ENCODE measurements at places on chromosomes 2 and 18.

DNA sequence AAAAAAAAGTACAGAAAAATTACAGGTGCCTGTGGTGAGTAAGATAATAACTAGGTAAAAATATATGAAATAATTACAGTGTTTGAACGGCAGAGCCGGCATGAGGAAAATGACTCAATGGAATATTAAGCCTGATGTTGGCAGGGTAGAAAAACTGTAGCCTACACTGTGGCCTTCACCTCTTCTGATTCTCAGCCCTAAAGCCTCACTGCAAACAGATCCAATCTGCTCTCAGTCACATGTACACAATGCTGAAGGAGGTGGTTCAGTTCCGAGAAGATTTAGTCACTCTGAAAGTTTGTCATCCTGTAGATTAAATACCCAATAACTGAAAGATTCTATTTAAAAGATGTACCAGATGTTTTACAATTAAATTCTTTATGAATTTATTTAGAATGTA lies 66.9 kb upstream of the MAP3K20 start:
- no peak for DNase-seq

DNA sequence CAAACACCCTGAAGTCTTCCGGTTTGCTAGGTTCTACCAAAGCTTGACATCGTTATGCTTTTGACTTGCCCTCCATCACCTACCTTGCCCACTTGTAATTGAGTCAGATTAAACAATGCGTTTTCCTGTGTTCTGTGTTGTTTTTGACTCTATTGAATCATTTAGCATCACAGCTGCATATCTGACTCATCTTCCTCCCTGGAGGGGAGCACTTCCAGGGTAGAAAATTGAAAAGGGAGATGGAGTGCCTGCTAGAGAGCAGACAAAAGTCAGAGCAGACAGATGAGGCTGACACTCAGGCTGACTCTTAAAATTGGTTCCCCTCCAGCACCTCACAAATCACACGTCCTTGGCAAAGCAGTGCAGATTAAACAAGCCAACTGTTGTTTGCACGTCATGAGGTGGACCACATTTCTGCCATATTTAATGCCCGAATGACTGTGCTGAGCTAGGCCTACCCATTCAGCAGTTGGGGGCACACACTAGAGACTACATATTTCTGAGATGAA lies 2.2 kb downstream of the MPP4 start:
- no peak for DNase-seq

- no peak for DNase-seq
These were observed 19.2 kb upstream of the TANK start for GRCh38 chr2:161141033-161141432.

- DNase-seq, result no peak
These were observed 121.1 kb downstream of the HDAC4 start for GRCh38 chr2:239279508-239280295.

DNA sequence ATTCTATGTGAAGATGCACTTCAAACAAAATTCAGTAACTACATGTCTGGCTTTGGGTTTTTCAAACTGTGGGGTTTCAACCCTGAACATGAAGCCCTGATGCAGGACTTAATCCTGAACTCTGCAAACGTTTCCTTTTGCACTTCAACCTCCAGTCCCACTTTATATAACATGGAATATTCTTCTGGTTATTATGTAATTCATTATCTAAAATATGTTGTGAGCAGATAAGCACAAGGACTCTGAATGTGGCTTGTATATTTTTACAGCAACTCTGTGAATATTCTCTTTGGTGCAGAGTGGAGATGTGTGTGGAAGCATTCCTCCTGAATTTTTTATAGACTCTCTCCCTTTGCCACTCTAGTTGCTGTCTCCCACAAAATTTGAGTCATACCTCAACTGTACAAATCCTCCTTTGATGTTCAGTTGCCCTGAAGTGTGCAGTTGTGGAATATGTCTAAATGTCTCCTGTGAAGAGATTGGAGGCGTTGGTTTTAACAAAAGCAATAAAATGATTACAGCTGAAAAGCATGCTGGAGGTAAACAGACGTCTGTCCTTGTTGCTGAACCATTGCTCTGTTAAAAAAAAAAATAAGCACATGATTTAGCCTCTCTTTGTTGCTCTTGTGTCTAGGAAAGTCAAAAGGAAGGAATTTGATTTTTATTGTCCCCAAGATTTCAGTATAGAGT lies 205.1 kb upstream of the NRP2 start:
- DNase-seq, result no peak

- DNase-seq, result no peak
These were observed 222.2 kb downstream of the BCL11A start for GRCh38 chr2:60331115-60331809.

GRCh38 chr2:233822781-233823730 lies 31.3 kb downstream of the HJURP start:
- DNase-seq, result no peak

DNA sequence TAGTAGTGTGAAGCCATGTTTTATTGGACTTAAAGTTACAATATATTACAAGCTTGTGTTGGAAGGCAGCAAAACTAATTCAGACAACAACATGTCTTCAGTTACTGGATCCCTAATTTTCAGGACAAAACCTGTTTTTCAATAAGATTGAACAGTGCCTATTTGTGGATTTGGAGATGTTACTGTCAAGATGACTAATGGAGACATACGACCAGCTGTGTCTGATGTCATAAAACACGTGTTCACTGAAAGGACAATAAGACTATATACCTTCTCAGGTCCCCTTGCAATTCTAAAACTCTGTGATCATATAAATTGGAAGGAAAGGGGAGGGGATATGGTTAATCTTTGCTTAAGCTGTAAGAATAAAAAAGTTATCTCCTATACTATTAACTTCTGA lies 21.7 kb downstream of the METTL21A start:
- no peak for DNase-seq

DNA sequence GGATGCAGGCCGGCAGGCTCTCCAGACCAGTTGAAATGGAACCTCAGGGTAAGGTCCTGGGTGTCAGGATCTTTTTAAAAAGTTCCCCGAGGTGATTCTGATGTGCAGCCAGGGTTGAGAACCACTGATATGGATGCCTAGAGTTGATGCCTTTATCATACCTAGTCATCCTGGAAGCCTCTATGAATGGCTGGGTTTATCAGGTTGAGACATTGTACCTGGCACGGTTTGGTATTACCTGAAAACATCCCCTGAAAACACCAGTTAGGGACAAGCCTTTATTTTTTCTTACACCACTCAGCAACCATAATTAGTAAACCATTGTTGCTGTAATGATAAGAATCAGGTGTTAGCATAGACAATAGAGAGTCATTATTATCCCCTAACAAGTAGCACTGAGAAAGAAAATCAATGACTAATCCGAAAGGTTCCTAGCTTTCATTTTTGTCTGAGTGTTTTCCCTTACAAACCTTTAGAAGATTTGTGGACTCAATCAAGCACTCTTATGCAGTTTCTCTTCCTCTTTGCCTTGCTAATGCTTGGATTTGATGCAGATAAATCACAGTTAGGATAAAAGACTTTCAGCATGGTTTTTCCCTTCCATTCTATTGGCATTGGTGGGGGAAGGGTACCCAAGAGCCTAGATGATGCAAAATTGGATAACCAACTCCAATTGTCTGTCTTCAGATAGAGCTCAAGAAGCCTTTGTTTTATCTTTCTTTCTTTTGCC lies 116.5 kb upstream of the LYPD6 start:
- DNase-seq, result no peak

DNA sequence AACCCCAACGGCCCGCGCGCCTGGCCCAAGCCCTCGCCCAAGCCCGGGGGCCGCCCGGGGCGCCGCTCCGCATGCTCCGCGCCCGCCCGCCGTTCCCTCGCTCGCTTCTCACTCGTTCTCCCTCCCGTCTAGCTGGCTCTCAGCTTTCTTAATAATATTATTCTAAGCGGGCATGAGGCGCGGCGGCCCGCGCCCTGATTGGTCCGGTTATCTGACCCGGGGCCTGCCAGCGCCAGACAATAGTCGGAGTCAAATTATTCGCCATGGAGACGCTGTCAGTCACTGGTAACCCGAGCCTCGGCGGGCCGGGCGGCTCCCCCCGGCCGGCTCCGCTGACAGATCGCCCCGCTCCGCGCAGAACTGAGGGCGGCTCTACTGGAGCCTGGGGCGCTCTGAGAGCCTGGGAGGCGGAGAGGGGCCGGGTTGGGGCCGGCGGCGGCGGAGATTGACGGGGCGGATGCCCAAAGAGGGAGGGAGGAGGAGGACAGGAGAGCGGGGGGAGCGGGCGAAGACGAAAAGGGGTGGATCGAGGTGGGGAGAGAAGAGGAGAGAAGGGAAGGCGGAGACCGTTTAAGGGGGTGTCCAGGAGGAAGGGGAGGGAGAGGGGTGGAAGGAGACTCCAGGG lies at the start of gene SIX2:
TSS of gene SIX2 (minus strand) at position 150 of the 625 bp plus-strand sequence. CDS start 342 bp downstream, outside the sequence.
- DNase-seq, result peak; percentile 98
